GM18507 (cell line): ENCODE measurements at places on chromosomes 13 and 19.

DNA sequence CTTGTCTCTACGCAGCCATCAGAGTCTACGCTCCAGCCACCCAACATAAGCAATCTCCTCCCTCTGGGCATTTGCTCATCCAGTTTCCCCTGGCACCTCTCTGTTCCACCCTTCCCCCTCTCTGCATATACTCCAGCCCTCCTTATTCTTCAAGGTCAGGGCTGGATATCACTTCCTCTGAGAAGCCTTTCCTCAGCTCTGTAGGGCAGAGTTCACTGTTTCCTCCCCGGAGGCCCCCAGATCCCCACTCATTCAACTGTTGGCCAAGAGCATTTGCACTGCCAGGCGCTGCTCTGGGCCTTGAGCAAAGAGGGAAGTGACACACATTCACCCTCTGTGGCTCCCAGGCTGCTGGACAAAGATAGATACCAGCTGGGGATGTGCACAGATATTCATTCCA lies 3.3 kb downstream of the FCGRT start:
- DNase-seq: no peak

DNA sequence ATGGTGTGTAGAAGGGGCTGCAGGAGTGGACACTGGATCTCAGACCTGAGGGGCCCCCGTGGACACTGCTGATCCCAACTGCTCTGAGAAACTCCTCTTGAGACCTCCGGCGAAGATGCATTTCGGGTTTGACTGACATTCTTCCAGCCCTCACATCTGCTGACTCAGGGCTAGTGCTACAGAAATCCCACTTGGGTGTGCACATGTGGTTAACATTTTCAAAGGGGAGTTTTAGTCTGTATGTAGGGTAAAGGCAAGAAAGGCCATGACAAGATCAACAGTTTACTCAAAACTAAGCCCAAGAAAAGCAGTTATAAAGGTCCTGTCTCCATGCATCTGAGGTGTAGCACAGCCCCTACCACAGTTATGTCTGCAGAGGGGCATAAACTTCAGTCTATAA lies 31.2 kb downstream of the DLEU7 start:
- no peak for DNase-seq

DNA sequence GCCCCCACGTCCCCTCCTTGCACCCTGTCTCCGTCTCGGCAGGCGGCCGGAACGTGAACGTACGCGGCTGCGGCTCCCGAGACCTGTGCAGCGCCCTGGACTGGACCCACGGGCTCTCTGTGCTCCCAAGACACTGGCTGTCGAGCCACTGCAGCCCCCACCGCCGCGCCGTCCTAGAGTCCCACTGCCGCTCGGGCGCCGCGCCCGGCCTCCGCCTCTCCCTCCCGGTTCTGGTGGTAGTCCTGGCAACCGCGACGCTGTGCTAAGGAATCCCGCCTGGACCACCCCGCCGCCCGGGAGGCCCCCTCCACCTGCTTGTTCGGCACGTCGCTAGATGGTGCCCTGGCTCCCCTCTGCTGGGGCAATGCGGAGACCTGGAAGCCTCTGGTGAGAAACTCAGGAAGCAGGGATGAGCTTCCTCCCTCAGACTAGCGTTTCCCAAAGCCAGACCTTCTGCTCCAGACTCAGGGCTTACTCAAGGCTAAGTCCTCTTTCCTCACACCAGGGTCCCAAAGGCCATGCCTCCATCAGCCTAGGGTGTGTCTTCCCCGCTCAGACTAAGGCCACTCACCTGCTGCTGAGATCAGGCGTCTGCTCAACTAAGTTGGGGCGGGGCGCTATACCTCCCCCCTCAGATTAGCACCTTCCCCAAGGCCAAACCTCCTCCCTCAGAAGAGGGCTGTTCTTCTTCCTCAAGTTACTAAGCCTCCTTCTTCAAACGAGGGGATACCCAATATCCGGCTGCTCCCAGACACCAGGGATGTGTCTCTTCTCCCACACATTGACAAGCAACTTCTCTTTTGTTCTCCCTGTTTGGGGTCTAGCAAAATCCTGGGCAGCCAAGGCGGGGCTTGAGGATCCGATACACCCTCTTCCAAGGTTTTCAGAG lies 16.1 kb upstream of the IRGC start:
- no peak for DNase-seq

DNA sequence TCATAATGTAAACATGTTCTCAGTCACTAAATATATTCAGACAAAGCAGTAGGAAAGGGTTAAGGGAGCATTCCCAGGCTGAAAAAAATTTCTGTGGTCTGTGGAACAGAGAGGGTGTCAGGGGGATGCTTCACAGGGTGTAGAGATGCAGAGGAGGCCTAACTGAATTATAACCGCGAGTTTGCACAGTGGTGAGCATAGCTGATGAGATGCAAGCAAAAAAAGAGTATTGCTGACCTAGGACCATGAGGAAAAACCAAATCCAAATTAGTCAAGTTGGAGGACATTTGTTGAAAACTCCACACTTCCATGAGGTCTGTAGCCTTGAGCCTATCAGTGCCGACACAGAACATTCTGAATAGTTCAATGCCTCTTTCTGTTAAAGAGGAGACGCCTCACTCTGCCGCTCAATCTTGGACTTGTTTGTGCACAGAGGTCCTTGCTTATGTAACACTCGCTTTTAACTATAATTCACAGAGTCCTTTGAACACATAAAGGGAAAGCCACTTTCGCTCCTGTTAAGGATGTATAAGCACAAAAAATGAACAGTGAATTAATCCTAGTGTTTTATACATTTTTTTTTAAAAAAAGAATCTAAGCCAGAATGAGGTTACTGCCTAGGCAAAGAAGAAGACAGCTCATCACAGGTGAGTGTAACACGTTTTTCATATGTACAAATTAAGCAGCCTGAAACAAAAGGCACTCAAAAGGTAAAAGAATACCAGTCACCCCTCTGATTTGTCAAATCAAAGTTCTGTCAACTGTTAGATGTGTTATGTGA lies 25.8 kb upstream of the INTS6 start:
- DNase-seq: no peak

- DNase-seq: no peak
Measured at GRCh38 chr19:55379174-55379573, 2.5 kb downstream of the TMEM190 start.

GRCh38 chr19:56689198-56689597 lies 17.6 kb upstream of the ZNF835 start:
- no peak for DNase-seq

DNA sequence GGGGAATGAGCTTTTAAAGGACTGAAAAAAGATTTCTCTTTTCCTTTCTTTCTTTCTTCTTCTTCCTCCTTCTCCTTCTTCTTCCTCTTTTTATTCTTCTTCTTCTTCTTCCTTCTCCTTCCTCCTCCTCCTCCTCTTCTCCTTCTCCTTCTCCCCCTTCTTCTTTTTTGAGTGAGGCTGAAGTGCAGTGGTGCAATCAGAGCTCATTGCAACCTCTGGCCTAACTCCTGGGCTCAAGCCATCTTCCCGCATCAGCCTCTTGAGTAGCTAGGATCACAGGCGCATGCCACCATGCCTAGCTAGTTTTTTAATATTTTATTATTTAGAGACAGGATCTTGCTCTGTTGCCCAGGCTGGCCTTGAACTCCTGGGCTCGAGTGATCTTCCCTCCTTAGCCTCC lies 120.9 kb upstream of the KL start:
- DNase-seq: no peak

DNA sequence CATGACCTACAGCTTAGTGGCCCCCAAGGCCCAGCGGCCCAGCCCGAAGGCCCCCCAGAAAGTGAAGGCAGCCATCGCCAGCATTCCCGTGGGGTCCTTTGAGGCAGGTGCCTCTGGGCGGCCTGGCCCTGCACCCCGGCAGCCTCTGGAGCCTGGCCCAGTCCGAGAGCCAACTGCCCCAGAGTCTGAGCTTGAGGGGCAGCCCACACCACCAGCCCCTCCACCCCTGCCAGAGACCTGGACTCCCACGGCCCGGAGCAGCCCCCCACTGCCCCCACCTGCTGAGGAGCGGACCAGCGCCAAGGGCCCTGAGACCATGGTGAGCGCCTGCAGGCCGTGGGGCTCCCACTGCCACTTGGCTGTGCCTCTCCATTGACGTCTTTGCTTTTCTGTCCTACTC lies 9.0 kb upstream of the PRR19 start:
- no peak for DNase-seq

GRCh38 chr13:45508776-45509175 lies 44.0 kb downstream of the COG3 start:
- DNase-seq: no peak

GRCh38 chr19:48554385-48555091 lies 2.6 kb downstream of the SULT2B1 start:
- no peak for DNase-seq

GRCh38 chr13:95355494-95355893 lies 54.2 kb upstream of the ABCC4 start:
- no peak for DNase-seq

GRCh38 chr19:48139053-48139452 lies 28.4 kb upstream of the PLA2G4C start:
- no peak for DNase-seq

DNA sequence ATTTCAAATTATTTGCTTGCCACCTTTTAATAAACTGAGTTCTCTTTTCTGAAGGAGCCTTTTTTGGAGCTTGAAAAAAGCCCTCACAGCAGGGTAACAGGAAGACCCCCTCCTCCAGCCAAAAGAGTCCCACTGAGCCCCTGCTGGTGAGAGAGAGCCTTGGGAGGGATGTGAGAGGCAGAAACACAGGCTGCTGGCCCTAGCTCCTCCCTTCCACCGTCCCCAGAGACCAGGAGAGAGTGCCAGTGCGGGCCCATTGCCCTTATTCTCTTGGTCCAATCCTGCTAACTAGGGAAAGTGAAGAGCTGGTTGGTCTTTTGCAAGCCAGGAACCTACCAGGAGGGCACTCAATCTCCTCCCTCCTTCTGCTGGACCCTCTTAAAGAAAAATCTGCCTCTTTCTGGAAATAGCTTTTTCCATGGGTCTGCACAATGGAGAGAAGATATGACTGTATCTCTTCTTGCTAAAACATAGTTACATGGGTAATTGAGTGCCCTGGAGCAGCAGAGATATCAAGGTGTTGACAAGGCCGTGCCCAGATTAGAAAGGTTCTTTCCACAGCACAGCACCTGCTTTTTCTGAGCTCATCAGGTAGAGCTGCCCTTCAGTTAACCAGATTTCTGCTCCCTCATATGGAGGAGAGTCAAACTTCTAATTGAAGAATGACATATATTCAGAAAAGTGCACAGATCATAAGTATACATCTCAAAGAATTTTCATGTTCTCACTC lies 113.9 kb downstream of the LRCH1 start:
- no peak for DNase-seq

GRCh38 chr19:6108721-6109633 lies 1.3 kb downstream of the RFX2 start:
- no peak for DNase-seq

GRCh38 chr13:105139048-105139379 lies 1396.4 kb downstream of the EFNB2 start:
- no peak for DNase-seq

GRCh38 chr13:38743466-38743865 lies 56.6 kb downstream of the FREM2 start:
- no peak for DNase-seq

DNA sequence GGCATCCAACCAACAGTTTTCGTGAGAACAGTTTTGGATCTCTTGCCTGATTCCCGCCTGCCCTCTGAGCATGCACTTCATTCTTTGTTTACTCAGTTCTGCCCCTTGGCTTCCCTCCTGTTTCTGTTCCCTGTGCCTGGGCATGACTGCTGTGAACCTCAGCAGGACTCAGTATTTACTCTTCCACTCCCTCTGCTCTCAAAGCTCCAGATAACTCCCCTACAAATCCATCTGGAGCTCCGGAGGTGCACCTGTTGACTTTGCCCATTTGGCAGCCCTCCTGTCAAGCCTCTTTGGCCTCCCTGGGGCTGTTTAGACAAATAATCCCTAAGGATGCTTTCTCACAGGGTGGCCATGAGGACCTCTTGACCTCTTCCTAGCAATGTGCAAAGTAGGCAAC lies 34.2 kb upstream of the ARGLU1 start:
- DNase-seq: no peak

DNA sequence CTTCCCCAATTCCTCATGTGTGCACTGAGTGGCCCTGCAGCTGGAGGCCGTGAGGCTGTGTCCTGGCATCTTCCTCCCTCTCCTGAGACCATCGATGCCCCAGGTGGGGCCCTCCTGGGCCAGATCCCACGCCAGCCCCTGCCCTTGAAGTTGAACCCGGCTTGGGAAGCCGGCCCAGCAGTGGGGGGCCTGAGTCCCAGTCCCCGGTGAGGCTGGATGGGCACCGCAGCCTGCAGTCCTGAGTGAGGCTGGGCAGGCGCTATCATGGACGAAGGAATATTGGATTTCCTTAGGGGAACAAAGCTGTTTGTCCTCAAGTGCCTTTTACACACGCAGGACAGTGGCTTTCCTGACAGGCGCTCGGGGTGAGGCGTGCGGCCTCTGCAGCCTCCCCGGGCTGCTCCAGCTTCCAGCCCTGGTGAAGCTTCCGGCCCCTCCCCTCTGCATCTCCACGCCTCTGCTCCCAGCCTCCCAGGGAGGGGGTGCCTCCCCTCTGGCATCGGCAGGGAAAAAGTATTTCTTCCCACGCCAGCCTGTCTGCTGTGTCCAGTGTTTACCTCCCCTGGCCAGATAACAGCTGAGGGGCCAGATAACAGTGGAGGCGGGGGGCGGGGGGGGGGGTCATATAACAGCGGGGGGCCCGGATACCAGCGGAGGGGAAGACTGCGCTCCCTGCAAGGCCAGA lies 159.5 kb downstream of the KDM4B start:
- no peak for DNase-seq

DNA sequence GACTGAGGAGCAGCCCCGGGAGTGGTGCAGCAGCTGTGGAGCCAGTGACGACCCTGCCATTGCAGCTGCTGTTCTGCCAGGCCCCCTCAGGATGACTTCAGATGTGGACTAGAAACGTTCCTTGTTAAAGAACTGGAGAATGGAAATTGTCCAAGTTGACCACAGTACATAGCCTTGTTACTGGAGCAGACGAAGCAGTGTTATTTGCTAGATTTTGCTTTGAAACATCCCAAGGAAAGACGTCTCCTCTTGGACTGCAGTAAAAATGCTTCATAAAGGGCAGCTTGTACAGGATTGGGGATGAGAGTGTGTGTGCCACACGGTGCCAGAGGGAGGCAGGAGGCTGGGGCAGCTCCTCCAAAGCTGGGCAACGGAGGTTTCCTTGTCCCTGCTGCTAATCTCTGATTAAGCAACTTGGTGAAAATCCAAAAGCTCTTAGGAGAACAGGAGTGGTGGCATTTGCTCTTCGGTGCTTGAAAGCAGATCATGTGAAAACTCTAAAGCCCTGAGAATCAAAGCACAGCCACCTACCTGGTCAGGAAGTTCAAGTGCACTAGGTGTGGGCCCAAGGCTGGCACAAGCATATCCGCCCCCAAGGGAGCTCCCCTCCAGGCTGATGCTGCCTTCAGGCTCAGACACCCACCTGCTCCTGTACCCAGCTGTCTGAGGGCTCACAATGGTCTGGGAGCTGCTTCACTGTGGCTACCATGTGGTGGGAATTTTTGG lies 34.5 kb downstream of the SHISA2 start:
- no peak for DNase-seq

- DNase-seq: no peak
Measured at GRCh38 chr19:13118424-13119193, 545 bp downstream of the NACC1 start.
